Activated naive CD4-positive, alpha-beta T cell treated with Interleukin-2 at 50 U/mL for 16 hours (primary cell): ENCODE measurements at places on chromosomes 3 and 15.

- no peak for DNase-seq
Observed at GRCh38 chr3:3586843-3587646, 212.2 kb upstream of the LRRN1 start.

DNA sequence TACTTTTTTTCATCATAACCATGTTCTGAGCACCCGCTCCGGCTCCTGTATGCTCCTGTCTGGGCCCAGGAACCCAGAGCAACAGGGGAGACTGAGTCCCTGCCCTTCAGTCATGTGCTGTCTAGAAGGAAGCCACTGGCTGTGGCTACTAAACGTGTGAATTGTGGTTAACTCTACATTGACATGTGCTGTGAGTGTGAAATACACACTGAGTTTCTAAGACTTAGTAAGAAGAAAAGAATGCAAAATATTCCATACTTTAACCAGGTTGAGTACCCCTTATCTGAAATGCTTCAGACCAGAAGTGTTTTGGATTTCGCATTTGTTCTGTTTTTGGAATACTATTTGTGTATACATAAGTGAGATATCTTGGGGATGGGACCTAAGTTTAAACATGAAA lies 42.8 kb upstream of the CGNL1 start:
- DNase-seq, result no peak

- no peak for DNase-seq
Observed at GRCh38 chr3:183924956-183925355, 40.3 kb upstream of the PARL start.

DNA sequence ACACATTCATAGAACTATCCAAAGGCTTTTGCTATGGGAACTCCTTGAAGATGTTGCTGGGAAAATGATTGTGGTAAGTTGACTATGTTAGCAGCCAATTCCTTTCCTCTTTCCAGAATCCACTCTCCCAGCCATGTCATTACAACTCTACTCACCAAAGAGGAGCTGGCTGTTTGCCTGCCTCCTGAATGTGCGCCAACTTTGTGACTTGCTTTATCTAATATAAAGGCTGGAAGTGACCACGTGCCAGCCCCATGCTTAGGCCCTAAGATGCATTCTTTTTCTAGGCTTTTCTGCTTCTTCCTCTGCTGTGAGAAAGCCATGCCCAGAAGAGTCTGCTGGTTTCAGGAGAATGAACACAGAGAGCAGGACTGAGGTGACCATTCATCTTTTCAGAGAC lies 182.2 kb downstream of the GABRB3 start:
- no peak for DNase-seq

DNA sequence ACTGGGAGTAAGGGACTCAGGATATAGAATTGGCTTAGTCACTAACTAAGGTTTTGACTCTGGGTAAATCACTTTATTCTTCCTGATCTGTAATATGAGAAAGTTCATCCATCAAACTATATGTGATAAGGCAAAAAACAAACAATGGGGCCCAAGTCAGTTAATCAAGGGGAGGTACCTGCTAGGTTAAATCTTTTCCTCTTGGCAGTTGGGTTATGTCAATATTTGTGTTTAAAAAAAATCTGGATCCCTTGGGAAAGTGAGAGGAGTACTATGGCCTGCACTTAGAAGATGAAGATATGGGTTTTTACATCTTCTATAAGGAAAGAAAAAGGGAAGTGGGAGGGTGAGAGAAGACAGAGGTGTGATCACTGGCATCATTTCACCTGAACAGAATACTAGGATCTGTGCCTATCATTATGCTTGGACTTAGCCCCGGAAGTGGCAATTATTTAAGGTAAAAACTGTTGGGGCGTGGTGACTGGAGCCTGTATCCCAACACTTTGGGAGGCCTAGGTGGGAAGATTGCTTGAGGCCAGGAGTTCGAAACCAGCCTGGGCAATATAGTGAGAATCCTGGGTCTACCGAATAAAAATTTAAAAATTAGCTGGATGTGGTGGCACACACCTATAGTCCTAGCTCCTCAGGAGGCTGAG lies 2.8 kb upstream of the SLC28A2 start:
- no peak for DNase-seq

- no peak for DNase-seq
Observed at GRCh38 chr15:68192804-68193486, 12.2 kb downstream of the CALML4 start.

GRCh38 chr3:81300324-81300927 lies 461.0 kb downstream of the GBE1 start:
- no peak for DNase-seq
